Right renal cortex interstitium (tissue), 3 donors: ENCODE measurements at places on chromosomes 4 and X. TPM values are rescaled to one million over a fixed set of nuclear protein-coding genes. Genes with fewer than 3 reads are reported as not detected.

- DNase-seq = no peak
Measured at GRCh38 chr4:126627255-126627654, 1005.5 kb upstream of the INTU start.

Gene DSPP
- polyA plus RNA-seq = not detected

Gene DGKK
- 10.9 TPM for polyA plus RNA-seq

DNA sequence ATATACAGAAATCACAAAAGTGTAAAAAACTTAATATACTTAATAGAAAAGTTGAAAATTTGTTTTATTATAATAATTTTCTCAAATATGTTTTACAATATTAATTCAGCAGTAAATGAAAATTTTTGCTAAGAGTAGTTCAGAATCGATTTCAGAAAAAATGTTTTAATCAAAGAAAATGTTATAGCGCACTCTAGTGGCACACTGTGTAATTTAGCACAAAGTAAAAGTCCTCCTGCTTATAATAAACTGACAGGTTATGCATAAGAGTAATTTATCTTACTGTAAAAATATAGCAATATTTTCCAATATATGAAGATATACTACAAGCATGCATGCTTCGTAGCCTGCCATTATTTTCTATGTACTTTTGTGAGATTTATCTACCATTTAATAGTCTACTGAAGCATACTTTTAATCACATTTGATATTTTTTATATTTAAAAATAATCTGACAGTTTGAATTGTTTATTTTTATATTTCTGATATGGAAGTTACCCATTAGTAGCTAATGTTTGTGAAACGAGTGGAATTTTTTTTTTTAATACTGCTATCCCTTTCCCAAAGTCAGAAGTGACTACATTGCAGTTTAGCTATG is 217.9 kb upstream of the KLHL4 start:
- DNase-seq = no peak

DNA sequence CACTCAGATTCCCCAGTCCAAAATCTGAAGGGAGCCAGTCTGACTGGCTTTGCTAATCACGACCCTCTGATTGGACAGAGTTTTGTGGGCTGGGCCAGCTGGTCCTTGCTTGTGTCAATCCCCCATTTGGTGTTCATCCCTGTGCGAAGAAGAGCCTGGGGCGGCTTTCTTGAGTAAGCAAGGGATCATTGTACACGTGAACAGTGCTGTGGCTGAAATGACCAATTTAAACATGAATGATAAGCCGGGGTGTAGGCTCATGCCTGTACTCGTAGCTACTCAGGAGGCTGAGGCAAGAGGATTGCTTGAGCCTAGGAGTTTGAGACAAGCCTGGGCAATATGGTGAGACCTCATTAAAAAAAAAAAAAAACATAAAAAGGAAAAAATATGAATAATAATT is 379.1 kb downstream of the RAPGEF2 start:
- DNase-seq = no peak
